ENCODE measurements at places on chromosomes 6 and 20. TPM values are rescaled to one million over a fixed set of nuclear protein-coding genes. Genes with fewer than 3 reads are reported as not detected.

GRCh38 chr6:121711472-121711871 is 276.0 kb downstream of the GJA1 start:
- ATAC-seq = no peak

GRCh38 chr6:19562468-19562867 is 274.7 kb upstream of the ID4 start:
- no peak for ATAC-seq

- ATAC-seq = no peak
Measured at GRCh38 chr6:50820869-50821264, 2.2 kb downstream of the TFAP2B start.

- ATAC-seq = no peak
Measured at GRCh38 chr6:154865291-154865690, 129.8 kb upstream of the TIAM2 start.

GRCh38 chr6:17565399-17565798 is 34.7 kb upstream of the FAM8A1 start:
- ATAC-seq = no peak

DNA sequence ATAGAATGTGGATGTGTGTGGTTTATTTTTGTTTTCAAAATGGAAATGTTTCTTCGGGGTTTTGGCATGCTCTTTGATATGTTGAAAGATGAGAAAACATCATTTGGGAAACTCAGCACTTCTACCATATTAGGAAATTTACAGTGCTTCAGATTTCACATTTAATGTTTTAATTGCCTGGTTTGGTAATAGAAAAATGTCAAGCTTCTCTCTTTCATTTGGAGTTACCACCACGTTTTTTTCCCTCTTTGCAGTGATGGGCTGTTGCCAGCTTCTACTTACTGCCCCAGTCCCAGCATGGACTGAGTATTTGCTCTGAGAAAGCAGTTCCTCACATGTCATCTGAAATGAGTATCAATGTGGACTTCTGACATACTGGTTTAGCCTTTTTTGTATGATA is 267.7 kb downstream of the PRL start:
- no peak for ATAC-seq

DNA sequence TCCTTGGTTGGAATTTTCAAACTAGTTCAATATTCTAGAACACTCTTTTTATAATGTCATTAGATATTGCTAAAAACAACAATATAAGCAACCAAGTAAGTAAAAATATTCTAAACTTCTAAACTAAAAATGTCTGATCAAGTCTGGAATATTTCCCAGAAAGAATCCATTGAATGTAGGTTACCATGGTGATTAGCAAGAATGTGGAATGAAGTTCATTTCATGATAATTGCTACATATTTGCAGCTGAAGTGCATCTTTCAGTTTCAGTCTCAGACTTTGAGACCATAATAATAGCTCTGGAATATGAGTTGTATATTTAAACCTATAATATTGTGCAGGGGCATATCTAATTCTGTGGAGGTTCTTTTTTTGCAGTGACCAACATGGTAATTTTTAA is 61.0 kb upstream of the NKAIN2 start:
- ATAC-seq = no peak

DNA sequence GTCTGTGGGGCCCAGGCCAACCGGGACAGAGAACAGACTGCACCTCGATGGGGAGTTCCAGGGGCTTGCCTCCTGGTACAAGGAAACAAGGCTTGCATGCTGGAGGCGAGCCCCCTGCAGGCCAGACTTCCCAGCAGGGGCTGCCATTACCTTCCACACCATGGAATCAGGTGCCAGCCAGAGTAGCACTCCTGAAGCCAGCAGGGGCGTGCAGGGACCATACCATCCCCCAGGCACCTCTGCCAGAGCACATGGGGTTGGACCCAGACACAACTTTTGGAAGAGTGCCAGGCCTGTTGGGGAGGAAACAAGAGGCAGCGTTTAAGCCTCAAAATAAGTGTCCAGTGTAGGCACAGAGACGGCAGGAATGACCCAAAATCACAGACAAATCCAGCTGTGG is 6.5 kb downstream of the DDO start:
- ATAC-seq = no peak

DNA sequence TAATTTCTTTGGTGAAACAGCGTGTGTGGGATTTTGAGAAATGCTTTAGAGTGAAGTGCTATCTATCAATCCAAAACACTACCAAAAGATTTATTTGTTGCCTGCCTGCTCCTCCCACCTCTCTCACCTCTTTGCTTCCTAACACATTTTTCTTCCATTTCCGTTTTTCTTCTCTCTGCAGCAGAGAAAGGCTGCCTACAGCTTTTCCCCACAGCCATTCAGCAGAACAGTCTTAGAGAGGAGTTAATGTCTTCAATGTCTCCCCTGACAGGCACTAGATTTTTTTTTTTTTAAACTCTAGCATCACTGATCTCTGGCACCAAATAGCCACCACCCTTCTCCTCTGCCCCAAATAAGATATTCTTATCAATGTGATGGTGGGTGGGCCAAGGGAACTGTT is 327.8 kb upstream of the MAN1A1 start:
- no peak for ATAC-seq

- ATAC-seq = no peak
Measured at GRCh38 chr6:87250019-87250418, 72.4 kb upstream of the SMIM8 start.

- ATAC-seq = no peak
Measured at GRCh38 chr6:45074439-45074838, 253.7 kb upstream of the RUNX2 start.

DNA sequence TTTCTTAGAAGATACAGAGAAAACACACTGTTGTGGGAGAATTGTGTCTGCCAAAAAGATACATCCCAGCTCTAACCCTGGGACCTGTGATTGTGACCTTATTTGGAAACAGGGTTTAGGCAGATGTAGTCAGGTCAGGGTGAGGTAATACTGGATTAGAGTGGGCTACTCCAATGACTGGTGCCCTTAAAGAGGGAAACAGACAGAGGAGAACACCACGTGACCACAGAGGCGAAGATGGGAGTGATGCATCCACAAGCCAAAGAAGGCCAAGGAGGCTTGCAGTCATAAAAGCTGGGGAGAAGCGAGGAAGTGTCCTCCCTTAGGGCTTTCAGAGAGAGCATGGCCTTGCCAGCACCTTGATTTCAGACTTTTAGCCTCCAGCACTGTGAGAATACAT is 35.6 kb downstream of the SLC52A3 start:
- no peak for ATAC-seq

GRCh38 chr6:75291744-75292143 is 7.2 kb upstream of the TMEM30A start:
- no peak for ATAC-seq

GRCh38 chr6:8900056-8900455 is 464.7 kb upstream of the SLC35B3 start:
- no peak for ATAC-seq

- ATAC-seq = no peak
Measured at GRCh38 chr6:30386166-30386565, 41.2 kb downstream of the RPP21 start.

The NKAIN4 gene
- total RNA-seq = 102 TPM

The HLA-DRA gene
- total RNA-seq = not detected

The COL20A1 gene
- total RNA-seq = 0.71 TPM

The POM121L2 gene
- 0.09 TPM for total RNA-seq

The HLA-DOA gene
- 3.0 TPM for total RNA-seq

The PTPRT gene
- 0.09 TPM for total RNA-seq

The BPIFB4 gene
- total RNA-seq = not detected

The IYD gene
- total RNA-seq = 0.08 TPM
